Motor neuron (in vitro differentiated cells): ENCODE measurements at places on chromosomes 12 and 14.

GRCh38 chr12:120735181-120735580 lies 9.6 kb downstream of the ACADS start:
- no peak for ATAC-seq

GRCh38 chr14:68625366-68626090 lies 167.3 kb downstream of the ZFP36L1 start:
- no peak for ATAC-seq

DNA sequence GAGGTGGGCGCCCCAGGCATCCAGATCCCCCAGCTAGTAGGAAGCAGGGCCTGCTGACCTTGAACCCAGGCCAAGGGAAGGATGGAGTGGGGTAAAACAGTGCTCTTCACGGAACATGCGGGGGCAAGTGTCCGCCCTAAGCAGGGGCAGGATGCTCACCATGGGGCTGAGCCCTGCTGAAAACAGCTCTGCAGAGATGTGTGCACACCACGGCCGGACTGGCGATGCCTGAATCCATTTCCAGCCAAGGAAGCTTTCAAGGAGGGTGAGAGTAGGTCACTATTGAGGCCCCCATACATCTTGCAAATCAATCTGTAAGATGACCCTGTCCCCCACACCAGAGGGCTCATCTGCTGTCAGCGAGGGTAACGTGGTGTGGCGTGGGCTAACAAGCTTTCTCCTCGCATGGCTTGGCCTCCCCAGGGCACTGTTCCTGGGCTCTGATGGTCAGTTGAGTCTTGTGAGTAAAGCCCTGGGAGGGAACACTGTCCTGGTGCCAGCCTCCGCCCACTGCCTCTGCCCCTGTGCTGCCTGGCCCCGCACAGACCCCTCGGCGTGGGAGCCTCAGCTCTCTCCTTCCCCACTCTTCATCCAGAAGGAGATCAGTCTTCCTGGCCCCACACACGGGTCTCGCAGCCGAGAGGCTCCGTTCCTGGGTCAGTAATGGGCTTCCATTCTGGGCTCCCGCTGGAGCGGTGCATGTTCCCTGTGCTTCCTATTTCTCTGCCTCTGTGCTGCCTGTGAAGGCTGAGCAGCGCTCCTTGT lies 69.1 kb downstream of the CCDC92 start:
- no peak for ATAC-seq

- no peak for ATAC-seq
Observed at GRCh38 chr14:96754162-96754844, 42.9 kb upstream of the VRK1 start.

- ATAC-seq = no peak
Observed at GRCh38 chr12:100468126-100468525, 5.5 kb upstream of the NR1H4 start.

- ATAC-seq = no peak
Observed at GRCh38 chr12:29726321-29726692, 57.4 kb downstream of the TMTC1 start.

- ATAC-seq = no peak
Observed at GRCh38 chr14:81986005-81986404, 452.4 kb upstream of the SEL1L start.
